ENCODE measurements at places on chromosomes 7 and 10. TPM values are rescaled to one million over a fixed set of nuclear protein-coding genes. Genes with fewer than 3 reads are reported as not detected.

PLEKHA8 gene
- 43.8 TPM for total RNA-seq

CH25H gene
- total RNA-seq = 10.0 TPM

SP4 gene
- 9.3 TPM for total RNA-seq

ANKRD1 gene
- total RNA-seq = 0.82 TPM

TAC1 gene
- 9.1 TPM for total RNA-seq

COMMD3 gene
- 42.3 TPM for total RNA-seq

MAT1A gene
- total RNA-seq = 0.64 TPM

SFXN3 gene
- total RNA-seq = 27.1 TPM

ASL gene
- 48.3 TPM for total RNA-seq

TUBAL3 gene
- total RNA-seq = not detected

PKD2L1 gene
- 0.44 TPM for total RNA-seq

RARRES2 gene
- total RNA-seq = 4.9 TPM

DNA sequence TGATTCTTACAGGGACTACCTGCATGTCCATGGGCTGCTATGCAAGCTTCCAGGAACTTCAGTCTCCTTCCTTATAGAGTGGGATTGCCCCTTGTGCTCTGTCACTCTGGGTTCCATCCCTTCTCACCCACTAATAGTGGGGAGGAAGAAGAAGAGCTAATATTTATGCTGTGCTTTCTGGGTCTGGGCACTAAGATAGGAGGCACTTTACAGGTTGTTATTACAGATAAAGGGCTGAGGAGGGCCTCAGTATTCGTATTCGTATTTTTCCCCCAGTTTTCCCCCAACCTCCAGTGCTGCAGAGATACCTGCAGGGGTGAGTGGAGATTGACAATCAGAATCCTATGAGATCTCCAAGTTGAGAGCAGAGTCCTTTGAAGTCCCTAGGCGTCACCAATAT, 14.2 kb downstream of the HK1 start:
- no peak overlapping the region for H3K4me3 ChIP-seq
- H3K36me3 ChIP-seq = no peaks in the 10 kb centered on the region
- H3K4me1 ChIP-seq = peaks cover 8% of the 10 kb centered on the region
- no peak overlapping the region for H3K27ac ChIP-seq

GRCh38 chr10:92126100-92126650, 164.7 kb downstream of the CPEB3 start:
- H3K4me3 ChIP-seq = no peak overlapping the region
- peaks cover 2% of the 10 kb centered on the region for H3K27me3 ChIP-seq
- H3K4me1 ChIP-seq = peaks cover 4% of the 10 kb centered on the region
- no peaks in the 10 kb centered on the region for H3K36me3 ChIP-seq
- no peak for DNase-seq

- H3K4me3 ChIP-seq = no peak overlapping the region
- no peak for DNase-seq
- H3K27ac ChIP-seq = no peak overlapping the region
- no peaks in the 10 kb centered on the region for H3K36me3 ChIP-seq
- H3K27me3 ChIP-seq = no peaks in the 10 kb centered on the region
Measured at GRCh38 chr7:120054376-120055100, 218.4 kb upstream of the KCND2 start.

DNA sequence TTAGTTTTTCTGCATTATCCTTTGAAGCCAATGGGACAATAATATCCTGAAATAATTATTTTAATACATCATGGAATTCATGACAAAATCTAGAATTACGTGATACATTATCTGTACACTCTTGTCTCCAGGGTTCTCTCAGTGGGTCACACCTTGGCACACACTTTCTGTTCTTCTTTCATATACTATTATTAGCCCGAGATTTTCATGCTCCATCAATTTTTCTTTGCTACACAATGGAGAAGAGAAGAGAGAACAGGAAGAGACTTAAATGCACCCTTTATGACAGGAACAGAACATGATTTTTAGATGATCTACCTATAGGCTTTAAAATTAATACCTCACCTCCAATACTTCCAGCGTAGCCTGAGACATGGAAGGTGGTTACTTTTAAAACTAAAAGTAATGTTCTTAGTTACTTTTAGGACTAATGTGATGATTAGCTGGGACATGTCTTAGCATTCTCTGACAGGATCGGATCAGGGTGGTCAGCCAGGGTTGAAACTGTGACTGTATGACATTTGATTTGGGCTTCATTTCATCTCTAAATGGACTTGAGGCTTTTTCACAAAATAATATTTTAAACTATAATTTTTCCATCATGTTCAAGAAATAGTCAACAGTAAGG, 148.2 kb upstream of the WNT16 start:
- H3K27ac ChIP-seq = no peak overlapping the region
- H3K36me3 ChIP-seq = no peaks in the 10 kb centered on the region
- DNase-seq = no peak
- H3K27me3 ChIP-seq = no peaks in the 10 kb centered on the region
- H3K4me3 ChIP-seq = no peak overlapping the region

DNA sequence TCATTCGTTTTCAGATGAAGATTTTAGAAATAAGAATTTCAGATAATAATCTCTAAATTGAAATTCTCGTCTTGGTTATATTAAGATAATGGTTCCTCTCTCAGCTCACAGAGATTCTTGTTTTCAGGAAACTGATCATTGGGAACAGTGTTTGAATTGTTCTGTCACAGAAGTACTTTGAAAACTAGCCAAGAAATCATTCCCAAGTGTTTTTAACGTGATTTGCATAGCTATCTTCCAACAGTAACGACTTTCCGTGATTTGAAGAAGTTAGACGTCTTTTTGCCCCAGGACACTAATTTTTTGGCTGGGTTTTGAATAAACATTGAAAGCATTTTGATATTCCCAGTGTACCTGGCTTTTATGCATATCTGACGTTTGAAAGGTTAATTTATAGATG, 116.0 kb downstream of the CDCA7L start:
- H3K4me3 ChIP-seq = no peak overlapping the region
- no peaks in the 10 kb centered on the region for H3K27me3 ChIP-seq
- no peak for DNase-seq
- no peaks in the 10 kb centered on the region for H3K4me1 ChIP-seq

DNA sequence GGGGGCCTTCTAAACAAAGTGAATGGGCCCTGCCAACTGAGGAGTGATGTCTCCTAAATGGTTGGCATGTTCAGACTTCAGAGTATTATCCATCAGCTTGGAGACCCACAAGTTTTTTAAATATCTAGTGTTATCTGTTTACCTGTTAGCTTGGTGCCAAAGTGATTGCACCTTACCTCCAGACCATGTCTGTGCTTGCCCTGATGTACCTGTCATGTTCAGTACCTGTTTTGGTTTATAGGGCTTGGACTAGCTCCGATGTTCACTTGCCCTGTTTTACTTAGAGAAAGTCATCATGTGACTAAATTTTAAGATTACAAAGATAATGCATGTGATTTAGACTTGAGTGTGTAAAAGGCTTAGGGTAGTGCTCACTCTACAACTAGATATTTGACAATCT, 67.7 kb downstream of the CNNM2 start:
- H3K4me3 ChIP-seq = no peak overlapping the region
- no peak overlapping the region for H3K27ac ChIP-seq
- no peaks in the 10 kb centered on the region for H3K36me3 ChIP-seq
- peaks cover 8% of the 10 kb centered on the region for H3K4me1 ChIP-seq
- DNase-seq = no peak
- H3K27me3 ChIP-seq = no peaks in the 10 kb centered on the region

DNA sequence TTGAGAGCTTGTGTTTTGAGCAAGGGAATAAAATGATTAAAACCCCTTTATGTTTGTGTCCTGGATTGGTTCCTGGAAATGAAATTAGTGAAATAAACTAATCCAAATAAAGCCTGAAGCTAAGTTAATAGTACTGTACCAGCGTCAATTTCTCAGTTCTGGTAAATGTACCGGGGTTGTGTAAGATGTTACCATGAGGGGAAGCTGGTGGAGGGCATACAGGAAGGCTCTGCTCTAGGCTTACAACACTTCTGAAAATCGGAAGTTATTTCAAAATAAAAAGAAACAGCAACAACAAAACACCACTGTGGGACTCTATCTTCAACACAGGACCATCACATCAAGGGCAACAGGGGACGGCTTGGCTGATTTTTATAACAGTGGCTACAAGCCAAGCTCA, 257.0 kb downstream of the CREB5 start:
- H3K27ac ChIP-seq = peak overlapping the region; percentile 74
- H3K4me3 ChIP-seq = no peak overlapping the region
- H3K36me3 ChIP-seq = no peaks in the 10 kb centered on the region
- H3K27me3 ChIP-seq = peaks cover 2% of the 10 kb centered on the region

DNA sequence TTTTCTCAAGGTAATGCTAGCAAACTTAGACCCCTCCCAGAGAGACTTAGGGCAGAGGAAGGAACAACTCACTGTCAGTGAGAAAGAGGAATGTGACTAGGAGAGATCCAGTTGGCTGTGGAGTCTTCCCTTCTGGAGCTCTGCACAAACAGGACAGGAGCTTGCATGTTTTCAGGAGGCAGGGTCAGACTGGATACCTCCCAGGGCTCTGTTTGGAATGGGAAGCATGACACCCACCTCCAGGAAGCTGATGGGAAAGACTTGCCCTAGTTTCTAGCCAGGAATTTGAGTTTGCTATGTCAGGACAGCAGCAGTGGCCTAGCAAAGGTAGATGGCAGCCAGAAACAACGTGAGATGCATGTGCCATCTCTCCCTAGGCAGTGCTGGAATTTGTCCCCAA, 40.6 kb downstream of the GHRHR start:
- H3K27me3 ChIP-seq = peaks cover 5% of the 10 kb centered on the region
- no peaks in the 10 kb centered on the region for H3K36me3 ChIP-seq
- H3K4me3 ChIP-seq = no peak overlapping the region
- DNase-seq = no peak
- H3K27ac ChIP-seq = no peak overlapping the region

DNA sequence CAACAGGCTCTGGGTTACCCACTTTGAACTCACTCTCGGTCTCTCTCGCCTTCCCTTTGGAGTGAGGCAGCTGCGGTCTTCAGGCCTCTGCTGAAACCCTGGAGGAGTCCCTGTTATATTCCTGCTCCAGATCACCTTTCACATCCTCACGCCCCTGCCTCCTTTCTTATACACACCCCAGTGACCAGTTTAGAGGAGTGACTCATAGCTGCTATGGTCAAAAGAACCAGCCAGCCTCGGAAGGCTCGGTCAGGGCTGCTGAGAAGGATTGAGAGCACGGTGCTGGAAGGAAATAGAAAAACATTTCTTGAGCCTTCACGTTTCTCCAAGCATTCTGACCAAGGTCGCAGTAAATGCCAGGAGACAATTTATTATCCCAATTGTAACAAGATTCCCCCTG, 28.3 kb upstream of the SVOPL start:
- peaks cover 2% of the 10 kb centered on the region for H3K27me3 ChIP-seq
- H3K4me1 ChIP-seq = no peaks in the 10 kb centered on the region
- no peaks in the 10 kb centered on the region for H3K36me3 ChIP-seq
- no peak for DNase-seq

- no peak overlapping the region for H3K27ac ChIP-seq
- H3K27me3 ChIP-seq = peaks cover 10% of the 10 kb centered on the region
- no peak overlapping the region for H3K4me3 ChIP-seq
- peaks cover 25% of the 10 kb centered on the region for H3K4me1 ChIP-seq
Measured at GRCh38 chr10:101772895-101773761, 2.8 kb downstream of the FGF8 start.

DNA sequence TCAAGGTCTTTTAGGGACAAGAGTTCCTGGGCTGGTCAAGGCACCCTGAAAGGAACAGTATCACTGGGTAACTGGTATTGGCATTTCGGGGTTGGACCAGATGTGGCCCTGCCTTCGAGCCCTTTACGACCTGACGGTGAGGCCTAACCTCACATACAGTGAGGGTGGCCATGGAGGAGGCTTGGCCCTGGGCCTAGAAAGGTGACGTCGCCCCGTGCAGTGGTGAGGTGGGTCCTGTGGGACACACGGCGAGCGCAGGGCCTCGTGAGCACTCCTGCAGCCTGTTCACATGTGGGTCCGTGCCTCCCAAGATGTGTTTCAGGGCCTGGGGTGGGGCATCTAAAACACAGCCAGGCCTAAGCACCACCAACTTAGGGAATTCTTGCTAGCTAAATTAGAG, 36.1 kb downstream of the CRHR2 start:
- peaks cover 10% of the 10 kb centered on the region for H3K27me3 ChIP-seq
- DNase-seq = no peak
- no peak overlapping the region for H3K4me3 ChIP-seq
- peaks cover 5% of the 10 kb centered on the region for H3K4me1 ChIP-seq

GRCh38 chr7:39357648-39358047, 208.6 kb upstream of the YAE1 start:
- H3K4me3 ChIP-seq = no peak overlapping the region
- no peaks in the 10 kb centered on the region for H3K36me3 ChIP-seq
- DNase-seq = peak; percentile 51
- H3K4me1 ChIP-seq = peaks cover 12% of the 10 kb centered on the region

DNA sequence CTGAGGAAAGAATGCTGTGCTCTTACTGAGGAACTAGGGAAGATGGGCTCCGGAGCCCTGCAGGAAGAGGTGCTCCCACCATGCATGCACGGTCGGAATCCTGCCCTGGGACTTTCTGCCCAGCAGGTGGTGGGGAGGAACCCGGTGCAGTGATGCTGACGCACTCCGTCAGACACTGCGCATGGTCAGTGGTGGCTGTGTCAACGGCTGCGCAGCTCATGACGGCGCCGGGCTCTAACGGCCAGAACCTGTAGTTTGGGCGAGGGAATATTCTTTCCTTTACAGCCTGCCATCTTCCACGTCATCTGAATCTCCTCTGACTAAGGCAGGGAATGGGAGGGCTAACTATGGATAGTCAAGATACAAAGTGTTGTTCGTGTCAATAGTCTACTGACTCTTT, 189.2 kb upstream of the MGMT start:
- H3K27ac ChIP-seq = no peak overlapping the region
- no peak for DNase-seq
- H3K36me3 ChIP-seq = no peaks in the 10 kb centered on the region
- no peak overlapping the region for H3K4me3 ChIP-seq
- H3K27me3 ChIP-seq = no peaks in the 10 kb centered on the region

GRCh38 chr7:156947120-156947843, 2.2 kb upstream of the NOM1 start:
- peaks cover 9% of the 10 kb centered on the region for H3K27me3 ChIP-seq
- peaks cover 47% of the 10 kb centered on the region for H3K4me1 ChIP-seq
- peak overlapping the region; percentile 82 for H3K4me3 ChIP-seq
- no peak for DNase-seq
- peaks cover 8% of the 10 kb centered on the region for H3K36me3 ChIP-seq

DNA sequence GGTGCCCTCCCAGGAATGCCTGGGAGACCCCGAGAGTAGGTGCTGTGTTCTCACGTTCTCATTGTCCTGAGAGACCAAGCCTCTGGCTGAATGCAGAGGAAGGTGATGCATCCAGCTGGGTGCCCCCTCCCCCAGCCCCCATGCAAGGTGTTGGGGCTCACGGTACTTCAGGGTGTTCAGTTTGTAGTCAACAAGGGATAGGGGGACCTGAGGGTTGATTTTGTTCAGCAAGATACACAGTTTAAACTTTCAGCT, 60.4 kb upstream of the DUSP5 start:
- no peaks in the 10 kb centered on the region for H3K27me3 ChIP-seq
- no peaks in the 10 kb centered on the region for H3K36me3 ChIP-seq
- DNase-seq = no peak
- no peaks in the 10 kb centered on the region for H3K4me1 ChIP-seq
- H3K4me3 ChIP-seq = no peak overlapping the region
- H3K27ac ChIP-seq = no peak overlapping the region

All from endothelial cell (in vitro differentiated cells).